Ecto neural progenitor cell (in vitro differentiated cells): ENCODE measurements at places on chromosomes 3 and 15.

DNA sequence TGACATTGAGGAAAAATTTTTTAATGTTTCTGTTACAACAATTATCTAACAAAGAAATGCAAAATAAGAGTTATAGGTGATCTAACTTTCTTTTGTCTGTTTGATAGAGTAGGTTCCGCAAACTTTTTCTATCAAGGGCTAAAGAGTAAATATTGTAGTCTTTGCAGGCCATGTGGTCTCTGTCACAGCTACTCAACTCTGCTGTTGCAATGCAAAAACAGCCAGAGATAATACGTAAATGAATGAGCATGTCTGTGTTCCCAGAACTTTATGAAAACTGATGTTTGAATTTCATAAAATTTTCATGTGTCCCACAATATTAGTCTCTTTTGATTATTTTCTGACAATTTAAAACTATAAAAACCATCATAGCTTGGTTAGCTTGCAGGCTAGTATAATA, 73.3 kb downstream of the SLC24A1 start:
- no peak for DNase-seq

DNA sequence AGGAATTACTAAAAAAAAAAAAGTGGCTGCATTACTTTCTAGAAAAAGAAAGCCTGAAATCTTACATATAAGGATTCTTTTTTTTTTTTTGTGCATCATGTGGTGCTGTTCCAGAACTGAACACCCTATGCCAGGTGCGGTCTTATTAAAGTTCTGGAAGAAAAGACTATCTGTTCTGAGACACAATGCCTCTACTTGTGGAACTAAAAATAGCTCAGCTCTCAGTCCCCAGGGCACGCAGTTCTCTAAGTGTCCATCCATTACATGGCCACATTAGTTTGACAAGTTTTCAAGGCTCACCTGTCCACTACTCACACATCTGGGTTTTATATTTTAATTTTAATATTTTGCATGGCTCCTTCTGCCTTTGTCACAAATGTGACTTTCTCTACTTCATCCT, 126.6 kb upstream of the ADAMTS9 start:
- no peak for DNase-seq

DNA sequence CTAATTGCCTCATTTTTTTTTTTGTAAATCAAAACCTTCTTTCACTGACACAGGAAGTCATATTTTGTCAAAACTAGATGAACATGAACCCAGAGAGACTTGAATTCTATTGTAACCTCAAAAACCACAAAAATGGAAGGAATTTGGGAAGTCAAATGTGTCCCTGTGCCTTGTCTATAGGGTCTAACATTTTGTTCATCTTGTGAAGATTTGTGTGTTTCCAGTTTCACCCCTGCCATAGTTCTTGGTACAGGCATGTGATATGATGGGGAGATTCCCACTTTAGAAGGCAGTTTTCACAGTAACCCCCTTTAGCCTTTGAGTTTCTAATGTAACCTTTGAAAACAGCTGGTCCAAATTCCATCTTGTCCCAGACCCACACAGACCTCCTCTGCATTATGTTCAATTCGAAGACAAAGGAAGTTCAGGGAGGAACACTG, 318.5 kb upstream of the ADAMTS9 start:
- DNase-seq: no peak

- DNase-seq: no peak
These were observed 5.3 kb downstream of the PLEKHO2 start for GRCh38 chr15:64847016-64847415.

GRCh38 chr3:62446337-62446940, 73.1 kb upstream of the FEZF2 start:
- DNase-seq: no peak

DNA sequence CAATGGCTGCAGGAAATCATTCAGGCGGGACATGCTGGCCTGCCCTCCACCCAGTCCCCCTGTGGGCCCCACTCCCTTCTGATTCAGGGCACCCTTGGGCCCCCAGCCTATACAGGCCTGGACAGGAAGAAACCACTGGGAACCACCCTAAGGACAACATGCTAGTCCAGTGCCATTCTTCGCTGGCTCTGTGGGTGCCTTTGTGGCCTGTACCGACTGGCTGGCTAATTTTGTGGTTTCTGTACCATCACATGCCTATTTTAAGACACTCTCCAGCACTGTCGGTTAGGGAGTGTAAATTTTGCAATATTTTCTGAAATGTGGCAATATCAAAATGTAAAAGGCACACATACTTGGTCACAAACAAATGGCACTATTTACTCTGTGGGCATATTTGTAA, 61.4 kb upstream of the POLG start:
- no peak for DNase-seq

- DNase-seq: no peak
These were observed 52.3 kb downstream of the NCEH1 start for GRCh38 chr3:172658344-172659245.

DNA sequence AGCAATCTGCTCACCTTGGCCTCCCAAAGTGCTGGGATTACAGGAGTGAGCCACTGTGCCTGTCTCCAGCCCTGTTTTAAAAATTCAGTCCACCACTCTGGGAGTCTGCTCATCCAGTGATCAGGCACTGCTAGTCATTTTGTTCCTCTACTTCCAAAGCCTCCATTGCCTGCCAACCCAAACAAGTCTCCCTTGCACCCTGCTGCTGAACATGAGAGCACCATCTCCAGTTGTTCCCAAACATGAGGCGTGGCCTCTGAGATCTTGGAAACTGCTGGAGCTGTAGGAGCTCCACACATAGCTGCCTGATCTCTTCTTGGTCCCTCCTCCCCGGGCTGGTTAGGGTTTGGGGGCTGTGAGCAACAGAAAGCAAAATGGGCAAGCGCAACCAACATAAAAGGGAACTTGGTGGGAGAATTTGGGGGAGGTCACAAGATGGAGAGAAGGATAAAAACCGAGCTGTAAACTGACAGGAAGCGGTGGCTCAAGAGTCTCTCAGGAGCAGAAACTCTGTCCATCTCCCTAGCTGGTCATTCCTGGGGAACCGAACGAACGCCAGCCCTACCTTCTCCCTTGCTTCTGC, 49.6 kb upstream of the TLE3 start:
- no peak for DNase-seq
